ENCODE measurements at places on chromosomes 6 and 20. TPM values are rescaled to one million over a fixed set of nuclear protein-coding genes. Genes with fewer than 3 reads are reported as not detected.

Gene PGC
- 0.26 TPM for polyA plus RNA-seq

Gene KIFC1
- 50.3 TPM for polyA plus RNA-seq

Gene DEF6
- 3.9 TPM for polyA plus RNA-seq

Gene OPN5
- polyA plus RNA-seq = 1.1 TPM

Gene C6orf15
- not detected for polyA plus RNA-seq

Gene SLC24A3
- 4.8 TPM for polyA plus RNA-seq

Gene COL11A2
- polyA plus RNA-seq = 7.3 TPM

Gene TXLNB
- polyA plus RNA-seq = 2.4 TPM

DNA sequence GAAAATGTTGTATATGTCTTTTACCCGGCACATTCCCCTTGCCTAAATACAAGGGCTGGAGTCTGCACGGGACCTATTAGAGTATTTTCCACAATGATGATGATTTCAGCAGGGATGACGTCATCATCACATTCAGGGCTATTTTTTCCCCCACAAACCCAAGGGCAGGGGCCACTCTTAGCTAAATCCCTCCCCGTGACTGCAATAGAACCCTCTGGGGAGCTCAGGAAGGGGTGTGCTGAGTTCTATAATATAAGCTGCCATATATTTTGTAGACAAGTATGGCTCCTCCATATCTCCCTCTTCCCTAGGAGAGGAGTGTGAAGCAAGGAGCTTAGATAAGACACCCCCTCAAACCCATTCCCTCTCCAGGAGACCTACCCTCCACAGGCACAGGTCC lies 11.3 kb upstream of the MAPRE1 start:
- no peak for DNase-seq

- DNase-seq = no peak
These were observed 54.4 kb downstream of the ZNF292 start for GRCh38 chr6:87209812-87210211.

- DNase-seq = no peak
These were observed 124.5 kb downstream of the TAF4 start for GRCh38 chr20:61940976-61941720.

- DNase-seq = no peak
These were observed 112.6 kb downstream of the PLCB1 start for GRCh38 chr20:8244637-8245036.

- no peak for DNase-seq
These were observed 8.8 kb upstream of the SUPT3H start for GRCh38 chr6:45386501-45386900.

GRCh38 chr6:163900570-163900969 lies 486.1 kb downstream of the QKI start:
- no peak for DNase-seq

DNA sequence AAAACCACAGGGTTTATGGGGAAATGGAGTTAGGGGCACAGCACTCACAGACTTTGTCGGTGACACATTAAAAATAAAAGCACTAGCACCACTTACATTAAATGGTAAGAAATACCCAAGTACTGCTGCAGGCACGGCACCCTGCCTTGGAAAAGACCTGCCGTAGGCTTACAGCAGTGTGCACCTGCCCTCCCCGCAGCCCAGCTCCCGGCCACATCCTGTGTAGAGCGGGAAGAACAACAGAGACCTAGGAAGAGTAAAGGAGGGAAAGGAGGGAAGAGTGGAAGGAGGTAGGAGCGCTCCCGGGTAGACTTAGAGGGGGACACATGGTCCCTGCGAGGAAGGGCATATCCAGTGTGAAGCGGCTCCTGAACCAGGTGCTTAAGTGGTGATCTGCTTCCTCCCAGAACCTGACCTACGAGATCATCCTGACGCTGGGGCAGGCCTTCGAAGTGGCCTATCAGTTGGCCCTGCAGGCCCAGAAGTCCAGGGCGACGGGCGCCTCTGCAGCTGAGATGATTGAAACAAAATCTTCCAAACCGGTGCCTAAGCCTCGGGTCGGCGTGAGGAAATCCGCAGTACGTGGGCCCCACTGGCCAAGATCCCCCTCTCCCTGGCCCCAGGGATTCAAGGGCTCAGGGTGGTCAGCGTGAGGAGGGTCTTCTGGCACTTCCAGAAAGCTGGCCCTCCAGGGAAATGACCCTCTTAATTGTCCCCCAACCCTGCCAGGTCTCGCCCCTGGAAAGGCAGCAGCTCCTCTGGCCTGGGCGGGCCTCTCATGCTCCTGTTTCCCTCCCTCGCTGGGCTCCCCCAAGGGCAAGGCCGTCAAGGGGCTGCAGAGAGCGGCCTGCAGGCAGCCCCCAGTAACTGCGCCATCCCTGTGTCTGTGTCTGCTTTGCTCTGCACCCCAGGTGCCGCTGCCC lies 55.5 kb downstream of the TCP11 start:
- DNase-seq = no peak

DNA sequence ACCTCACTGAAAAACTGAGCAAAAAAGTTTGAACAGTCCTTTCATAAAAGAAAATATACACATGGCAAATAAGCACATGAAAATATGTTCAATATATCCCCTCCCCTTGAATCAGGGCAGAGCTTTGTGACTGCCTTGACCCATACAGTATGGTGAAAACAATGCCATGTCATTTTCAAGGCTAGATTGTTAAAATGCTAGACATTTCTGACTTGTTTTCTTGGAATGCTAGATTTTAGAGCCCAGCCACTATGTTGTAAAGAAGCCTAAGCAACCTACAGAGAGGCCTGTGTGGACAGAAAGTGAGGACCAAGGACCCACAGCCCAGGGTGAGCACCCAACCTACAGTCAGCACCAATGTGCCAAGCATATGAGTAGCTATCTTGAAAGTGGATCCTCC lies 17.1 kb upstream of the ASF1A start:
- no peak for DNase-seq

DNA sequence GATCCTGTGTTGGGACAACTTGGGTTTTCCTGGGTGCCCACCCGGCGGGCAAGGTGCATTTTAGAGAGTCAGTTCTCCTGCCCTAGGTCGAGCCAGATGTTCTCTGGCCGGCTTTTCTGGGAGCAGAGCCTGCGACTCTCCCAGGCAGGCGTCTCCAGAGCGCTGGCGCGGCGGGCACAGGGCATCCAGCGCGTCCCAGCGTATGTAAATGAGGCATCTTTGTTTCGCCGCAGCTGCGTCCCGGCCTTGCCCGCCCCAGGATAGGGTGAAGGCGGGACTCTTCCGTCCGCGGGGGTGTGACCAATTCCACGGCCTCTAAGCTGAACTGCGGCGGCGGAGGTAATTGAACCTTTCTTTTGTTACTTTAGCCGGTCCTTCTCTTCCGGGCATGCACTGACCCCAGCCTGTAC lies 9.1 kb downstream of the GRIK2 start:
- no peak for DNase-seq

Data from renal cortex interstitium (tissue), 15 donors.